ENCODE measurements at places on chromosomes 6 and 20.

DNA sequence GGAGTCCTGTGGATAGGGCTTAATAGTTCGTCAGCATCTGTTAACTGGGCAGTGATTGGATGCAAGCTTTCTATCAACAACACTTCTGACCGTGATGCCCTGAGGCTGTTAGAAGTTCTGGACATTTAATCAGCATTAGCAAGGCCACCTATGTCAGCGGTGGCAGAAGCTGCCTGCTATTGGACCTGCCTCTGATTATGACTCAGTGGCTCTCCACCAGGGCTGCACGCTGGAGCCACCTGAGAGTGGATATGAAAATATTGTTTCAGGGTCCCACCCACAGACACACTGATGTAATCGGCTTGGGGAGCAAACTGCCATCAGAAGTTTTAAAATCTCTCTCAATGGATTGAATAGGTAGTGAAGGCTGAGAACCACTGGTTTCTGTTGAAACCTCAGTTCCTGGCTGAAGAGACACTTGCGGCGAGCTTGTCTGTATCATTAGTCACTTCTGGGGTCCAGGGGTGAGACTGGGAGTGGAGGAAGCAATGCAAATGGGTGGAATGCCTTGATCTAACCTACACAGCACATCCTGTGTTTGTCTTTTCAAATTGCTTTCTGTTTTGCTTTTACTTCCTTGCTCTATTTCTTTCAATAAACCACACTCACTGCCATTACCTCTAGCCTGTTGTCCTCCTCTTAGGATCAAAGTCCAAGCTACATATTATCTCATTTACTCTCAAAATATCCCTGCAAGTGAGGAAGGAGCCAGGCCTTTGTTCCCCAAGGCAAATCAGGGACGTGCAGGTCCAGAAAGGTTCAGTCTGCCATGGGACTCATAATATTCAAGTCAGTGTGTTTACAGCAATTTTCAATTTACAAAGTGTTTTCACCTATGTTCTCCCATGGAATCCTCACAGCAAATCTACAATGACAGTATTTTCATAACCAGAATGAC, 4.2 kb downstream of the CLIC5 start:
- DNase-seq, result peak; percentile 51

DNA sequence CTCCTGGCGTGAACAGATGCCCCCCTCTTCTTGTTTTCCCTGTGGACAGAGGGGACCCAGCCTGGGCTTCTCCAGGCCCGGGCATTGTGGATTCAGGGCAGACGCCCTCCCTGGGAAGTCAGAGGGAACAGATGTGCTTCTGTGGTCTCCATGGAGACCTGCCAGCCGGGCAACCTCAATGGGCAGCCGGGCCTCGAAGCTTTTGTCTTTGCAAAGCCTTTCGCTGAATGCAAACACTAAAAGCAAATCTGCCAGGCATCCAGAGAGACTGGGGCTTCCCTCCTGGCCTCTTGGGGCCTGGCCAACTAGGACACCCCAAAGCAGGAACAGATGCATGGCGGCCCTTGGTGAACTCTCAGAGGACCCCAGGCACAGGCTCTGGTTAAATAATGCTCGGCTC, 370.0 kb upstream of the SULF2 start:
- DNase-seq, result no peak

DNA sequence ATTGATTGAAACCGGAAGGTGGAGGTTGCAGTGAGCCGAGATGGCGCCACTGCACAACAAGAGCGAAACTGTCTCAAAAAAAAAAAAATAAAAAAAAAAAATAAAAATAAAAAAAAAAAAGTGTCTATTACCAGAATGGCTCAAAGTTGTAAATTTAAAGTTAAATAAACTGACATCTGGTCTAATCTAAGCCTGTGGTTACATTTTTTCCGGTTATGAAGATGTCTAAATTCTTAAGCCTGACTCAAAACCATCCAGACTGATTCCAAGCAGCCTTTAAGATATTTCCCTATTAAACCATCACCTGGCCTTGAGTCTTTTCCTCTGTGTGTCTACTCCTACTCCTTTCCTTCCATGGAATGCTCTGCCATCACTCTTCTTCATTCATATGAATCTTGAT, 371.7 kb upstream of the RUNX2 start:
- DNase-seq, result no peak

- no peak for DNase-seq
Measured at GRCh38 chr20:52454660-52455059, 263.1 kb upstream of the ZFP64 start.

DNA sequence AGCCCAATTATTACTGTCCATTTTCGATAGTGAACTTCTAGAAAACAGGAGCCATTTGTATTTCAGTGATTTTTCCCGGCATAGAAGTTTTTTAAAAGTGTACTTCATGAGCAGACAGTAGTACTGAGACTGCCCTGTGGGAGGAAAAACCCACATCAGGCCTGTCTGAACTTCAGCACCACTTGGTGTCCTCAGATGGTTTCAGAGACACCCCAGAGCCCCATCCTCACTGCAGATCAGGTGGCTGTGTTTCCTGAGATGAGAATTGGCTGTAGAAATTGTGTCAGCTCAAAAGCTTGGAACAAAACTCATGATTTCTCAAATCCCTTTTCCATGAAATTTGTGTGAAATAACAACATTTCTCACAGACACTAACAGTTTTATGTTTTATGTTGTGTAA, 110.0 kb upstream of the RIN2 start:
- no peak for DNase-seq

GRCh38 chr6:70763754-70764510, 96.2 kb downstream of the SMAP1 start:
- no peak for DNase-seq

- DNase-seq, result no peak
Measured at GRCh38 chr20:19463597-19463996, 251.2 kb downstream of the SLC24A3 start.

DNA sequence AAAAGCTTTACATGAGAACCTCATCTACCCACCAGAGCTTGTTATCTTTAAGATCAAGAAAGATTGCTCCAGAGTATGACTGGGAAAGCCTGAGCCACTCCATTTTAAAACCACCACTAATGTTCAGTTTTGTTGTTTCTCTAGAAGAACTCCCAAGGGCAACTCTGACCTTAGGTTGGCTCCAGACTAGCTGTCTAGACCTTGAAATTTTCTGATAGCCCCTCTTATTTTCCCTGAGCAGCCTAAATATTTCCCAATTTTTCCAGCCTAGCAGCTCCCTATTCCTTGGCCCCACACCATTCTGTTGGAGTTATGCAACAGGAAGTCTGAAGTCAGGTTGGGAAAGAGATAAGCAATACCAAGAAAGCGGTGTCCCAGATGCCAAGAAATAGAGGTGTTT, 84.6 kb upstream of the TCF21 start:
- no peak for DNase-seq

DNA sequence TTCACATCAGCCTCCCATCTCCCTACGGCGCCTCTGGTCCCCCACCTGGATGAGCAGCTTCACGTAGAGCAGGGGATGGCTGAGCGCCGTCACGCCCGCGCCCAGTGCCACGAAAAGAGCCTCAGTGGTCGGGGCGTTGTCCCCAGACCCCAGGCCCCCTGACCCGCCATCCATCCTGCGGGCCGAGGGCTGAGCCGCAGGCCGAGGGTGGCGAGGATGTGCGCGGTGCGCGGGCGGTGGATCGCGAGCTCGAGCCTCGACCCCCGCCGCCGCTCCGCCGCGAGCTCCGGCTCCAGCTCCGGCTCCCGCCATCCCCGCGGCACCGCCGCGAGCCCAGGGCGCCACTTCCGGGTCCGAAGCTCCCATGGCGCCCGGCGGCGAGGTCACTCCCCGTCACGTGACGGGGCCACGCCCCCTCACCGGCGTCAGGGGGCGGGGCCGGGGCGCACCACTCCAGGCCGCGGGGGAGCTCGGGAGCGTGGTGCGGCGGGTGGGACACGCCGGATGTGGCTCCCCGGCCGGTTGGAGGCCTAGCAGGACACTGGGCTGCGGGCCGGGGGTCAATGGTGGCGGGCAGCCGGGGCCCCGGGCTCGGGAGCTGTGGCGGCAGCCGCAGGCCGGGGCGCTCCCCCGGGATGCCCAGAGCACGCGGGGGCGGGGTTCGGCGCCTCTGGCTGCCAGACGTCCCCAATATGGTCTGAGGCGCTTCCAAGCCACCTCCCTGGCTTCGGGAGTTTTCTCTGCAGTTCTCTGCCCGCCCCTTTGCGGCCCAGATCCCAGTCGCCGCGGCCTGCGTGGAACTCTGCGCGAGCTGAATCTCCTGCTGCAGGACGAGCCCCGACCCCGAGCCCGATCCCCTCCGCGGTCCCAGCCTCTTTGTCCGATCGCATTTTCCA, at the start of gene MTCH1:
TSS of gene MTCH1 (minus strand) at position 389 of the 896 bp plus-strand sequence. CDS start at position 366, 23 bp downstream.
- DNase-seq, result peak; percentile 89

DNA sequence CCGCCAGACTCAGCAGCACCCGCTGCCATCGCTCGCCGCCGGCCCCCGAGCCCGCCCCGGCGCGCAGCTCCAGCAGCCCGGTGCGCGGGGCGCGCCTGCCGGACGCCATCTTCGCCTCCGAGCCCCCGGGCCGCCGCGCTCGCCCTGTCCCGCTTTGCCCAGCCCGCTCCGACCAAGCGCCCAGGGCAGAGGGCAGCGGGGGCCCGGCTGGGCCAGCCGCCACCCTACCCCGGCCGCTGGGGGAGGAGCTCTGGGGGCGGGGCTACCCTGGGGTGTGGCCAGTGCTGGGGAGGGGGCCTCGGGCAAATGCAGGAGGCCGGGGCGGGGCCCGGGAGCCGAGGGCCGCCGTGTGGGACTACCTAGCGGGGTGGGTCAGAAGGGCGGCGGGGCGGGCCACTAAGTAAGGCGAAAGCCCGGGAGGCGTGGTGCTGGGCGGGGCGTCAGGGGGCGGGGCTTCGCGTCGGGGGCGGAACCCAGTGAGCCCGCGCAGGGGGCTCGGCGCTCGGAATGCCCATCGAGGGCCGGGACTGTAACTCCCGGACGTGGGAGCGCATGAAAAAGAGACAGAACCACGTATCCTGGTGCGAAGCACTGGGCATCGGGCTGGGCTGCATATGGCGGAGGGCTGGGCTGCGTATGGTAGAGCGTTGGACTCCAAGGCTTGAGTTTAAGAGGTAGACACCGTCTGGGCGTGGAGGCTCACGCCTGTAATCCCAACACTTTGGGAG, at the start of gene SNTA1:
TSS of gene SNTA1 (minus strand) at position 252 of the 728 bp plus-strand sequence. CDS start at position 109, 143 bp downstream.
- DNase-seq, result peak; percentile 87

DNA sequence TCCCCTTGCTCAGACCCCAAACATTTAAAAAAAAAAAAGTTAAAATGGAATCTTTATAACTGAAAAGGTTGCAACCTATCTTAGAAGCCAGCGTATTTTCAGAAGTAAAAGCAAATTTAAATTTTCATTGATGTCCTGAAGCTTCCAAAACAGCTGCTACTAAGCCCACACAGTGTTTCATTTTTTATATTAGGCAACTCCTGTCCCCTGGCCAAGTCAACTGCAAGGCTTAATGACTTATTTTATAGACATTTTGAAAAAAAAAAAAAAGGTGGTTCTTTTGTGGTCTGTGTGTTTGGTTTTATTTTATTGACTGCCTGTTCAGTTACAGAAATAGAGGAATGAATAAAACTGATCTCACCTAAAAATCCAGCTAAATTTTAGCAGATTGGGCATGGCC, 13.0 kb downstream of the CFAP61 start:
- no peak for DNase-seq

- DNase-seq, result no peak
Measured at GRCh38 chr6:5084360-5084780, 771 bp upstream of the PPP1R3G start.

DNA sequence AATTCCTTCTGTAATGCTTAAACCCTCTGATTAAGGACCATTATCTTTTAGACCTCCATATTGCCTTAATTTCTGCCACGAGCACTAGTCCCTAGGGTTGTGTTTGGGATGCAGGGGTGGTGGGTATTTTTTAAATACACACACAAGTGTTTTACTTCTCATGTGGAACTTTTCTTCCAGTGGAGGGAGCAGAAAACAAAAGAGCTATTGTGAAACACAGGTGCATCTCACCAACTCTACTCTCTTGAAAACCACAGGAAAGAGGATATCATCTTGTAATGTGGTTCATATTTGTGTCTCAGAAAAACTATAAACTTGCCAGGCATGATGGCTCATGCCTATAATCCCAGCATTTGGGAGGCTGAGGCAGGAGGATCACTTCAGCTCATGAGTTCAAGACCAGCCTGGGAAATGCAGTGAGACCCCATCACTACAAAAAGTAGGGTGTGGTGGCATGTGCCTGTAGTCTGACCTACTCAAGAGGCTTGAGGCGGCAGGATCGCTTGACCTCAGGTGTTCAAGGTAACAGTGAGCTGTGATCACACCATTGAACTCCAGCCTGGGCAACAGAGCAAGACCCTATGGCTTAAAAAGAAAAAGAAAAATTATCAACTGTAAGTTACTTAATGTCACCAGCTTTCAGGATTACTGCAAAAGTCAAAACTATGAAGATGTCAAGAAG, 37.3 kb downstream of the MRS2 start:
- DNase-seq, result no peak

DNA sequence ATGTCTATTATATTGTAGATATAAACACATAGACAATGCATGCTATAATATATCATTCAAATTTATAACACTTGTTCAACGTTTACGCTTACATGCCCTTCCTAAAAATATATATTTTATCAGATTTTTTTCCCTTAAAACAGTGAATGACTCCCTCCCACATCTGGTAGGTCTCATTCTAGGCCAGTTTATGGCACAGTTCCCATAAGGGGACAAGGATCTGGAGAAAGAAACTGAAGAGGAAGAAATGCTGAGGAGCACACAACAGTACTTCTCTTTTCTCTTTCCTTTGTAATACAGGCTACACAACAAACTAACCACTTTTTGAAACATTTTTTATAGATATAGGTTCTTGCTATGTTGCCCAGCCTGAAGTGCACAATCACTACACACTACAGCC, 48.6 kb upstream of the RCAN2 start:
- no peak for DNase-seq

DNA sequence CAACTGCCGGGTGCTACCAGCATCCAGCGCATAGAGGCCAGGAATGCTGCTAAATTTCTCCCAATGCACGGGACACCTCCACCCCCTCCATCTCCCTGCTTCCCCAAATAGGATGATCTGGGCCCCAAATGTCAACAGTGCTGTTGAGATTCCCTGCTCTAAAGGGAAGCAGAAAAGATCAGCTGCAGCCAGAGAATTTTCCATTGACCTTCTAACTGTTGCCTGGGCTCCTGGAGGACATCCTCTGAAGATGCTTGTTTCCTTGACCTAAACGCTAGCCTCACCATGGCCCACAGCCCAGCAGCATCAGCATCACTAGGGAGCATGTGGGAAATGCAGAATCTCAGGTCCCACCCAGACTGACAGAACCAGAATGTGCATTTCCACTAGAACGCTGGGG, 161.3 kb downstream of the GMPR start:
- no peak for DNase-seq

- DNase-seq, result no peak
Measured at GRCh38 chr6:138531387-138531786, 32.1 kb upstream of the NHSL1 start.

GRCh38 chr6:75483136-75483952, 10.3 kb downstream of the FILIP1 start:
- no peak for DNase-seq
